ENCODE measurements at places on chromosomes 3 and 15.

DNA sequence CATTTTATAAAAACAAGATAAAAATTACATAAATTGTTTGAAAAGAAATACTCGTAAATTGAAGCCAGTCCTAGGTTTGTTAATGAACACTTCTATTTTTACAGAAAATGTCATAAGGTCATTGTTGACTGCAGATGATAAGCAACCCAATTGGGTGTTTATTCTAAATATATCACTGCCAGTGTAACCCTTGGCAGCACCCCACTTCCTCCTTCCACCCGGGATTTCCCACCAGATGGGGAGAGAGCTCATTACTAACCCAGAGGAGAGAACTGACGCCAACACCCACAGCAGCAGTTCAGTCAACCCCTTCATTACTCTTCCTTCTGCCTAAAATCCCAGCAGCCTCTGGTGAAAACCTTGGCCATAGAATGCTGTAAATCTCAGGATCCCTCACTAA lies 307.6 kb downstream of the GAP43 start:
- DNase-seq: no peak

DNA sequence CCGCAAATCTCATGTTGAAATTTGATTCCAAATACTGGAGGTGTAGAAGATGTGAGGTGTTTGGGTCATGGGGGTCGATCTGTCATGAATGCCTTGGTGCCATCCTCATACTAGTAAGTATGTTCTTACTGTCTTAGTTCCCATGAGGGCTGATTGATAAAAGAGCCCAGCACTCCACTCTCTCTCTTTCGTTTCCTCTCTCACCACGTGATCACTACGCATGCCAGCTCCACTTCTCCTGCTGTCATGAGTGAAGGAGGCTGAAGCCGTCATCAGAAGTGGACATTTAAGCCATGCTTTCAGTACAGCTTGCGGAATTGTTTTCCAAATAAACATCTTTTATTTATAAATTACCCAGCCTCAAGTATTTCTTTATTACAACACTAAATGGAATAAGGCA lies 6.1 kb downstream of the OR5H15 start:
- DNase-seq: no peak

- no peak for DNase-seq
These were observed 113.2 kb downstream of the RFTN1 start for GRCh38 chr3:16400106-16400931.

- DNase-seq: no peak
These were observed 147.1 kb upstream of the GBE1 start for GRCh38 chr3:81908561-81908960.

- no peak for DNase-seq
These were observed 13.3 kb upstream of the CCR9 start for GRCh38 chr3:45873036-45873435.

Measured in body of pancreas (tissue), 4 donors.